ENCODE measurements at places on chromosomes 2 and 18. TPM values are rescaled to one million over a fixed set of nuclear protein-coding genes. Genes with fewer than 3 reads are reported as not detected.

DNA sequence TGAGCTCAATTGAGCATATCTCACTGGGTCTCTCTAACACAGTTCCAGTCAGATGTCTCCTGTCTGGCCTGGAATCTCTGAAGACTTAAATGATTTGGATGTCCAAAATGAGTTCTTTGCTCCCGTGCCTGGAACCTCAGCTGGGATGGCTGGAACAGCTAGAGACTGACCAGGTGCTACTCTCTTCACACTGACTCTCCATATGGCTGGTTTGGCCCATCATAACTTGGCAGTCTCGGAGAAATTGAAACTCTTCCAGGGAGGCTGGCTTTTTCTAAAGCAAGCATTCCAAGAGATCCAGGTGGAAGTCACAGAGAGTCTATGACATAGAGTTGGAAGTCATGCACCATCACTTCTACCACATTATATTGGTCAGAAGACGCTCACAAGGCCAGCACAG, 129.6 kb upstream of the NOL4 start:
- DNase-seq = no peak

The CREG2 gene
- total RNA-seq = not detected

DNA sequence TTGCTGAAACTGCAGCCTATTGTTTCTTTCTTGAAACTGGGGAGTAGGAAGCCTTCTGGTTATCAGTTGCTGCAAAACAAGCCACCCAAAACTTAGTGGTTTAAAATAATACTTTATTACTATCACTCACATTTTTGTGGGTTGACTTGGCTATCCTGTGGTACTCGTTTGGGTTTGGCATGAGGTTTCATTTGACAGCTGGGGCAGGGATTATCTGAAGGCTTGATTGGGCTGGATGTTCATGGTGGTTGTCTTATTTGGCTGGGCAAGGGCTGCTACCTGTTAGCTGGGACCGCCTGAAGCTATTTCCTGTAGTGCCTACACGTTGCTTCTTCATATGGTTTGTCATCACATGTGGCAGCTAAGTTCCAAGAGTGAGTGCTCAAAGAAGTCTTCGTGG, 122.3 kb downstream of the PLCL1 start:
- DNase-seq = no peak

DNA sequence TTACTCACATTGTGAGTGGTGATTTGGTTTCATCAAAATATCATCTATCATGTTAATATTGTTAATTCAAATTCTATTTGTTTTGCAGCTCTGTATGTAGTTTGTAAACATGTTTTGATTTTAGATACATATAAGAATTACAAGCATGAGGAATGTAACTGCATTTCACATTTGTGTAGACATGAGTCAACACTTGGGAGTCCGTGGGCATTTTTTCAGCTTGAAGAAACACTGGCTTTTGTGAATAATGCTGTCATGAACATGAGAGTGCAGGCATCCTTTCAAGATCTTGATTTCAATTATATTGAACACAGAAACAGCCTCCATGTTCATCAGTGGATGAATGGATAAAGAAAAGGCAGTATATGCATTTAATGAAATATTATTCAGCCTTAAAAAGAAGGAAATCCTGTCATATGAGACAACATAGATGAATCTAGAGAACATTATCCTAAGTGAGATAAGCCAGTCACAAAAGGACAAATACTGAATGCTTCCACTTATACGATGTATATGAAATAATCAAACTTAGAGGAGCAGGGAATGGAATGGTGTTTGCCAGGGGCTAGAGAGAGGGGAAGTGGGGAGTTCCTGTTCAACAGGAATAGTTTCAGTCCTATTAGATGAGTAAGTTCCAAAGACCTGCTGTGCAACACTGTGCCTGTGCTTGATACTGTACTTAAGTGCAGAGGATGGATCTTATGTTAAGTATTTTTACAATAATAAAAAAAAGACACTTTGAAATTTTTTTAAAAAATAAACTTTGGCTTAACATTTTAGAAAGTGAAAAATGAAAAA, 194.9 kb downstream of the LRATD1 start:
- no peak for DNase-seq

The MC5R gene
- total RNA-seq = not detected

The TRIM43B gene
- not detected for total RNA-seq

The C2orf80 gene
- total RNA-seq = not detected

DNA sequence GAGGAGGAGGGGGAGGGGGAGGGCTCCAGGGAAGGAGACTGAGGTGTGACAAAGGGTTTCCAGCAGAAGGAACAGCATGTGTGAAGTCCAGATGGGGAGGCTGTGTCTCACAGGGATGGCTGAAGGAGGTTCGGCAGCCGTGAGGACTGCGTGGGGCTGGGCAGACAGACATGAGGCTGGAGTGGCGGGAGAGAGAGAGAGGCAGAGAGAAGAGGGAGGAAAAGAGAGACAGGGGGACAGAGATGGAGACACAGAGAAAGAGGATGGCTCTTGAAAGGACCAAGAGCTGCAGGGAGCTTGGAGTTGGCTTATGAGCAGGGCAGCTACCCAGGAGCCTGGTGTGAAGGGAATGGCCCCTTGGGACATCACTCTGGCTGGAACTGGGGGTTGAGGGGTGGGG, 138.9 kb upstream of the ASB18 start:
- DNase-seq = no peak

DNA sequence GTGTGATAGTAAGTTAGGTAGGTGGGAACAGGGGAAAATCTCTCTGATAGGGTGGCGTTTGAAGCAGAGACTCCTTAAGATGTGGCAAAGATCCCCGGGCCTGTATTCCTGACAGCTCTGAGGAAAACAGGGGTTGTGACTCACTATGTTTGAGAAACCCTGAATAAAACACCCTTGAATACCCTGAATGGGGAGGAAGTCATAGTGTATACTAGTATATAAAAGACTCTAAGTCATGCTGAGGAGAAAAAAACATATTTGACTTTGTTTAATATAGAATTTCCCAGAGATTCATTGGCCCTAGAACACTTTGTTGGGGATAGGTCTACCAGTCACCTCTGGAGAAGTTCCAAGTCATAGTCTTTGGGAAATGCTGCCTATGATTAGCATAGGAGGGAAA, 590.9 kb downstream of the IRS1 start:
- no peak for DNase-seq

DNA sequence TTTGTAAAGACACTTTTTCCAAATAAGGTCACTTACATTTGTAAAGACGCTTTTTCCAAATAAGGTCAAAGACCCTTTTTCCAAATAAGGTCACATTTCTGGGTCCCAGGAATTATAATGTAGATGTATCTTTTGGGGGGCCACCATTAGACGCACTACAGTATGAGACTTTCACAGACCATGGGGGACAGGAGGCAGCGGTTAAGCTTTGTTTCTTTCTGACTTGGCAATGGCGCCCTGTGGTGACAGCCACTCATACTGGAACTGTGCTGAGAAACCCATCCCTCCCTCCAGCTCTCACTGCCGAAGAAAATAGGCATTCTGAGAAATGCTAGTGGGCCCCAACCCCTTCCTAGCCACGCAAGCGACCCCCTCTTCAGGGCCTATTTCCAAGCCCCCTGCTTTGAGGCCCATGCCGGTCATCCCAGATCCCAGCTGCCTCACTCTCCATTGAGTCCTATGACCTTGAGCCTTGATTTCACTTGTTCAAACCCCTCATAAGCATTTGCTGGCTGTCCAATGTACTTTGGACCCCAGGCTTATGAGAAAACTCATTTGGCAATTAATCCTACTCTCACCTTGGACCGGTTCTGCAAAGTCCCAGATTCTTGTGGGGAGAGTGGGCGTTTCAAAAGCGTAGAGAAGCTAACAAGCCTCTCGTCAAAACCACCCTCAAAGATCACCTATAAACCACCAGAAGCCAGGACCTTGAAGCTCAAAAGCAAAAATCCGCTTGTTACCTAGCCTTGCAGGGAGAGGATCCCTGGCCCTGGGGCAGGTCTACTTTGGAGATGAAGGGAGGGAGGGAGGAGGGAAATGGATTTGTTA, 11.3 kb upstream of the SPATA3 start:
- peak; percentile 90 for DNase-seq

GRCh38 chr2:104774631-104775030, 79.3 kb upstream of the POU3F3 start:
- DNase-seq = no peak

GRCh38 chr2:35462226-35462998, 893.2 kb upstream of the CRIM1 start:
- DNase-seq = no peak

- no peak for DNase-seq
Observed at GRCh38 chr2:25493207-25493606, 151.5 kb upstream of the DNMT3A start.

- DNase-seq = no peak
Observed at GRCh38 chr2:124048664-124049063, 23.6 kb downstream of the CNTNAP5 start.

GRCh38 chr18:24991141-24992060, 360.6 kb downstream of the ZNF521 start:
- no peak for DNase-seq

The GDF7 gene
- 0.02 TPM for total RNA-seq

DNA sequence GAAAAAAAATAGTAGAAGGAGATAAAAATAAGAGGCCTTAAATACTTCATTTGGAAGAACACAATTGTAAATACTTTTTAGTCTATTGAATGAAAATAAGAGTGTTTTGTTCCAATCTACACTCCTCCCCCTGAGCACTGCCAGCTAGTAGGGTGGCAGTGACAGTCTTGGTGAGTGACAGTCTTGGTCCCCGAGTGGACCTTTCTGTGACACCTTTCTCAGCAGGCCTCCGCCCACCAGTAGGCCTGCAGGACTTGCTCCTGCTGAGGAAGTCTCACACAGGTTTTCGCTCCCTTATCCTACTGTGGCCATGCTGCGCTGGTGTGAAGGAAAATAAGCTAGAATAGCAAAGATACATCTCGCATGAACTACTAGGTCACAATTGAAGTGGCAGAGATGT, 666.8 kb downstream of the NR4A2 start:
- DNase-seq = no peak

- DNase-seq = no peak
Observed at GRCh38 chr18:10113121-10114022, 199.6 kb downstream of the VAPA start.

DNA sequence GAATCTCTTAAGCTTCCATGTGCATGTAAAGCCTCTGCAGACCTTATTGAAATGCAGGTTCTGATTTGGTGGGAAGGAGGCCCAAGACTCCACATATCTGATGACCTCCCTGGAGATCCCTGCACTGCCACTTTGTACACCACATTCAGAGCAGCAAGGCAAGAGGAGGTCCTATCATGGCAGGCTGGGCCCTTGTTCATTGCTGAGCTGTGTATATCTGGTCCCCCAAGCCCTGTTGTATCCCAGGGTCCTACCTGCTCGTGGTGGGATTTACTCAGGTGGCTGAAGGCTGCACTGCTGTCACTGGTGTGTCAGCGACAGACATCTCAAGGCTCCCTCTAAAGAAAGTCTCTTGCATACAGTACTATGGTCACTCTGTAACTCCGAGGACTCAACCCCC, 114.2 kb downstream of the ST6GAL2 start:
- no peak for DNase-seq

DNA sequence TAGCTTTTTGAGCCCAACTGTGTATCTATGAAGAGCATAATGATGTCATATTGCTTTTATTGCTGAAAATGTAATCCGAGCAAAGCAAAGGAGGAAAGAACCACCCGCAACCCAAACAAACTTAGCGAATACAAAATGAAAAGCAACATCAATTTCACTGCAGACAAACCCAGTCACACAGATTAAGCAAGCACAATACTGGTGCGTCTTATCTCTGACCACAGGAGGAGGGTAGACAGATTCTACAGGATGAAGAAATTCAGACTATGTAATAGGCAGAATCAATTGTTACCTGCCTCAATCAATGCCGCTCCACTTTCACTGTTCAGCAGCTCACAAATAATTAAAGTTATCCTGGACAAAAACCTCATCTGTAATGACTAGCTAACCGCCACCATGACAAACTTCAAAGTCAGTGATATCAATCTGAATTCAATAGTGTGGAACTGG, 115.5 kb upstream of the SP3 start:
- no peak for DNase-seq

The MATN3 gene
- total RNA-seq = not detected

The CHST9 gene
- total RNA-seq = not detected

- no peak for DNase-seq
Observed at GRCh38 chr2:198326431-198326830, 522.0 kb downstream of the PLCL1 start.

The TUBB6 gene
- total RNA-seq = 7.5 TPM

The AQP12A gene
- total RNA-seq = not detected

DNA sequence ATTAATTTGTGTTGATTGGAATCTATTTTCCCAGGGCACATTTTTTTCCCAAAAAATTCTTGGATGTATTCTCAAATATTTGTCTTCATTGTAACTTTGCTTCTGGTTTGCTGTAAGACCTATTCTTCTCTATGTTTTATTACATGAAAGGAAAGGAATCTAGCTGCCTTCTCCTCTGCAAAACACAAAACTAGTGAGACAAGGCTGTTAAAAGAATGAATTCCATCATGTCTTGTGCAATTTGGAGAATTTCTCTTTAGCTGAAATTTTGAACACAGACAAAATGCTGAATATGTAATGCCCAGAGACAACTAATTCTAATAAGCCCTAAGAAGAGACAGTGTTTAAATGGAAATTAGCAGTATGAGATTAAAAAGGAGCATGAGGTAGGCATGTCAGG, 275.9 kb downstream of the CDH20 start:
- no peak for DNase-seq

The ASB18 gene
- not detected for total RNA-seq

- DNase-seq = no peak
Observed at GRCh38 chr2:211396815-211397214, 840.4 kb downstream of the CPS1 start.

- no peak for DNase-seq
Observed at GRCh38 chr18:66329716-66330115, 274.2 kb downstream of the CDH19 start.

DNA sequence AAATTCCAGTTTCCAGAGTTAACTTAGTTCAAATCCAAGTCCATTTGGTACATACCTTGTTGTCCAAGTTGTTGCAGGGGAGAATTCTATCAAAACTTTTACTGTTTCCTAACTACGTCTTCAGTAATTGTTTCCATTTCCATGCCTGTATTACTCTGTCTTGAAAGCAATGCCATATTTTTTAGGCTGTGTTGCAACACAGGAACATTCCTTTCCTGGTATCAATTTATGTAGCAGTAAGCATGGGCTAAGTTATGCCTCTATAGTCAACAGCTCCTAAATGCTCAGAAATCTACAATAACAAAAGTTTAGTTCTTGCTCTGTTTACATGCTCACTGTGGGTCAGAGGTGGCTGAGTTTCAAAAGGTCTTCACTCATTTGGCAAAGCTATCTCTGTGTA, 1943.8 kb upstream of the PIK3C3 start:
- no peak for DNase-seq

GRCh38 chr2:235244255-235245220, 249.3 kb upstream of the AGAP1 start:
- no peak for DNase-seq

DNA sequence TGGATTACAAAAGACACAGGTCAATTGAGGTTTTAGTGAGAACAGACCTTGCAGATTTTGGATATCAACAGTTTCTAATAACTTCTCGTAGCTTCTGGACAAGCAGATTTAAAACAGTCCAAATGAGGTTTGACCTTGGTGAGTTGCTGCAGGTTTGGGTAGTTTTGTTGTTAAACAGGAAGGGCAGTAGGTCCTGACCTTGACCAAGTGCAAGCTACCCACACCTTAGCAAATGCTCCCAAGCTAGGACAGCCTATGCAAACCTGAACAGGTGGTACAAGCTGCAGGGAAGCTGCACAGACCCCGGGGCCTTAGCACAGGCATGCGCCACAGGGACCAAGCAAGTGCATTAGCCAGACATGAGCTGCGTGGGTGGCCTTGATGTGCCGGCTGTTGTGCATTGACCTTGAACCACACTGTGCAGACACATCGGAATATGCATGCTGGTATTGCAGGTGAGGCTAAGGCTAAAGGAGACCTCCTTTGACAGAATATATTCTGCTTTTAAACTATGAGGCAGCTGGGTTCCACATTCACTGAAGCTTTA, 40.2 kb upstream of the AGAP1 start:
- no peak for DNase-seq

All from activated CD4-positive, alpha-beta memory T cell treated with anti-CD3 and anti-CD28 coated beads for 36 hours (primary cell).